ENCODE measurements at places on chromosomes 5 and 9.

GRCh38 chr9:130627896-130628792, 36.2 kb upstream of the PRDM12 start:
- DNase-seq = no peak

DNA sequence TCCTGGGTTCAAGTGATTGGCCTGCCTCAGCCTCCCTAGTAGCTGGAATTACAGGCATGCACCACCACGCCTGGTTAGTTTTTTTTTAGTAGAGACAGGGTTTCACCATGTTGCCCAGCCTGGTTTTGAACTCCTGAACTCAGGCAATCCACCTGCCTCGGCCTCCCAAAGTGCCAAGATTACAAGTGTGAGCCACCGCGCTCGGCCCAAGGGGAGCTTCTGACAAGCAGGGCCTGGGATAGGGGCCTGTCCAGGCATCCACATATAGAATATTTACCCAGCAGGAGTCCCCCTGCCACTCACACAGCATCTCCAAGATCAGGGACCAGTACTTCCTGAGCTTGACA, 10.1 kb downstream of the IRF1 start:
- no peak for DNase-seq

DNA sequence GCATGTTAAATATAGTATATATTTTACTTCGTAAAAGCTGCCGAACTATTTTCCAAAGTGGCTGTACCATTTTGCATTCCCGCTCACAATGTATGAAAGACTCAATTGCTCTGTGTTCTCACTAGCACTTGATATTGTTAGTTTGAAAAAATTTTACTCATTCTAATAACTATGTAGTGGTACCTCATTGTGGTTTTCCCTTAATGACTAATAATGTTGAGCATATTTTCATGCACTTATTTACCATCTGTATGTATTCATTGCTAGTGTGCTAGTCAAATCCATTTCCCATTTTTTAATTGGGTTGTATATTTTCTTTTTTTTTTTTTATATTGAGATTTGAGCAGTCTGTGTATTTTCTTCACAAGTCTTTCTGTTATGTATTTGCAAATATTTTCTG, 58.4 kb downstream of the RANBP17 start:
- no peak for DNase-seq

GRCh38 chr5:23466401-23466912, 41.0 kb upstream of the PRDM9 start:
- no peak for DNase-seq

- no peak for DNase-seq
These were observed 7.6 kb downstream of the RNF38 start for GRCh38 chr9:36392489-36392888.

DNA sequence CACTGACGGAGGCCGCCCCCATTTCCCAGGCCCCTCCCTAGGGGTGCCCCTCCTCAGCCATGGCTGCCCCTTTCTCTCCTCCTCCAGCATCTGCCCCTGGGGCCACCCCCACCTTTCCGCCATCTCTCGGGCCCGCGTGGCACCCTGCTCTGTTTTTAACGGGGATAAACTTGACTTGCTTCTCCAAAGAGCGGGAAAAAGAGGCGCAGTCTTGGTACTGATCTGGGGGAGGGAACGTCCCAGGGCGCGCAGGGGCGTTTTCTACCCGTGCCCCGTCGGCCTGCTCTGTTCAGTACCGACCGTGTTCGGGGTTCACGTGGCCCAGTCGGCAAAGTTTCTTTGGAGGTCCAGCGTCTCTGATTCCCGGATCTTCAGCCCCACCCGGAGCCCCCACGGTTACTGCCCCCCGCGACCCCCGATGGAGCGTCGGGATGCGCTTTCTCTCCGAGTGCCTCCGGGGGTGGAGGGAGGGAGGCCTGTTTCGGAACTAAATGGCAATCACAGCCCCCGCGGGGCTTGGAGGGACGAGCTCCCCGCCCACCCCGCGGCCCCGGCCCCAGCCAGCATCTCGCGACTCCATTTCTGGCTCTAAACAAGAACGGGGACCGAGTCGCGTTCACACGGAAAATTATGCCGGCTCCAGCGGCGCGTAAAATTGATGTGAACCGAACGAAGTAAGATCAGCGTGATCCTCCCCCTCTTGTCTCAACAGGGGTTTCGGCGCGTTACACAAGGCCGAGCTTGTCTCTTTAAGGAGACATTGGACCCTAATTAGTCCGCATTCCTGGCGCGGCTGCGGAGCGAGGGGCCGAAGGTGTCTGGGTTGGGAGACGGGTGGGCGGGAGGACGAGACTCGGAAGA, 1.1 kb upstream of the TLE4 start:
- DNase-seq = peak; percentile 44

DNA sequence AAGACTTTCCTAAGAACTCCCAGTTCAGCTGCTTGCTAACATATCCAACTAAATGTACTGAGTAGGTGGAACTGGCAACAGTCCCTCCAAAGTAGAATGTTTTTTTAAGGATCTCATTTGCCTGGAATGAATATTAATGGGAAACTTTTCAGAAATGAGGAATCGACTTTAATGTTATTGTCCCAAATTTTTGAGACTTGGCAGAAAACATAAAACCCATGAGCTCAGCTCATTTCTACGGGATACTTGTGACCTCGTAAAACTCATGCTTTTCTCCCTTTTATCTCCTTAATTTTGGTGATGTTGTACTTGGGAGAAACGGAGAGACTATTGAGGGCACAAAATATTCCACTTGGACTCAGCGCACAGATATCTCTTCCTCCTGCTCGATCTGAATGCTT, 296.8 kb downstream of the EBF1 start:
- no peak for DNase-seq

DNA sequence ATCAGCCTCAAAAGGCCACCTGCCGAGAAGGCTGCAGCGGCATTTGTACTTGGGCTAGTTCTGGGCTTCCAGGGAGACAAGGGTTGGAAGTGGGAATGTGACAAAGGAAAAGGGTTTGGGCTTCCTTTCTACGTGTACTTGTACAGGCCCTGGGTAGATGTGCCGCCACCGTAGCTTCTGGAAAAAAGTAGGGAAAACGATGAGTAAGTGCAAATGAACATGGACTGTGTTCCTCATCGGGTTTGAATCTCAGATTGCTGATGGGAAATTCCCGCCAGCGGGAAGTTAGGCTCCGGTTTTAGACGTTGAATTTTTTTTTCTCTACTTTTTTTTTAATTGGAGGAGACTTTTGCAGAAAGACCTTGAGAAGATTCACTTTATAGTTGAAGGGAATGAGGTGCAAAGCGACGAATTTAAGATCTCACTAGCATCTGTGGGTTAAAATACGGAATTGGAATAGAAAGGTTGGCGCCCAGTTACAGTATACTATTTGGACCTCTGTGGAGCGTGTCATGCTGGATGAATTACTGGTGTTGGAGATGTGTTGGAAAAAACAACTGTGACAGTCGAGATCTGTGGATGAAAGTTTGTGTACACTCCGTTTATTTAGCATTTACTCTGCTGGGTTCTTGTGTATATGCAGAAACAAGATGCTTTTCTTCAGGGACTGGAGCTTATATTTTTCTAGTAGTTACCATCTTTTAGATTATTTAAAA, 1.2 kb downstream of the G3BP1 start:
- DNase-seq = peak; percentile 28

DNA sequence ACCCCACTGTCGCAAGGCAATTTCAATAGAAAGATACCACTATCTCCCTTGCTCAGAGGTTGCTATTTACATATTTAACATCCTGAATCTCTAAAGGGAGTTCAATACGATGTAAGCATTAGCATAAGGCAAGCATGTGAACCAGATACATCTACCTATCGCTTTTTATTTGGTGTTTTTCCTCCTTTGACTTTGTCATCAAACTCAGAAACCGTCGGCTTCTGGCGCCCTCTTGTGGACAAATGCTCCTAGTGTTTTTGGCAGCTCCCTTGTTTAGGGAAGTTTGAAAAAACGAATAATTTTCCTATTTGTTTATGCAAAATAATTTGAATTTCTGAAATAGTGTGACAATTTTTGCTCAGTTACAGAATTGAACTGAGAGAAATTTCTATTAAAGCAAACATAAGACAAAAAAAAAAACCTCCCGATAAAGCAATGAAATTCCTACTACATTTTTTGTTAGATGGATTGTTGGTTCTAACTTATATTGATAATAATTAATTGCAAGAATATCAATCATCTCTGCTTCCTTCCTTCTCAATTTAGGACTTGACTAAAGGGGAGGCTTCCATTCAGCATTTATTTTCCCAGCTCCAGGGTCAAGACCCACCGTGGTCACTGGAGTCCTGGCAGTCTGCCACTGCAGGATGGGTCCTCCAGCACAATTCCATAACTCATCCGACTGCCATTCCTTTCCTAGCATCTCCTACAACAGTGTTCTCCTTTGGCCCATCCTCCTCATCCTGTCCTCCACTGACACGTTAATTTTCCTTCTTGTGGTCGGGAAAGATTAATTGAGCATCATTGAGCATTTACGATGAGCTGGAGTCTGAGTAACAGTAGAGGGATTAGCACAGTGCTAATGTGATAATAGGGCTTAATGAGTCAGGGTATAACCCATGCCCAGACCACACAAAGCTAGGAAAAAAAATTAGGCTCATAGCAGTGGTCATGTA, 131.8 kb upstream of the CHD1 start:
- DNase-seq = peak; percentile 51

DNA sequence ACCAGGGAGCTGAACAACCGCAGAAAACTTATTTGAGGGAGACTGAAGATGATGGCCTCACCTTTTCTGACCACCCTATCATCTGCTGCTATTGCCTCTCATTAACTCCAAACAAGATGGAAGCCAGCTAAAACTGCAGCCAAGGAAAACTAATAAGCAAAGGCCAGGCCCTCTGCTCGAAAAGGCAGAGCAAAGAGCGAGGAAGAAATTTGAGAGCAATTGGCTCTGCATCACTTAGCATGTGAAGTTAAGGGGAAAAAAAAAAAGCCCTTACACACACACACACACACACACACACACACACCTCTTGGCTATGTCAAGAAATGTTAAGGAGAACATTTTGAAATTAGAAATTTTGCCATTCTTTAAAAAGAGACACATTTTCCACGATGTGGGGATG, 228.1 kb upstream of the CYLC2 start:
- no peak for DNase-seq

DNA sequence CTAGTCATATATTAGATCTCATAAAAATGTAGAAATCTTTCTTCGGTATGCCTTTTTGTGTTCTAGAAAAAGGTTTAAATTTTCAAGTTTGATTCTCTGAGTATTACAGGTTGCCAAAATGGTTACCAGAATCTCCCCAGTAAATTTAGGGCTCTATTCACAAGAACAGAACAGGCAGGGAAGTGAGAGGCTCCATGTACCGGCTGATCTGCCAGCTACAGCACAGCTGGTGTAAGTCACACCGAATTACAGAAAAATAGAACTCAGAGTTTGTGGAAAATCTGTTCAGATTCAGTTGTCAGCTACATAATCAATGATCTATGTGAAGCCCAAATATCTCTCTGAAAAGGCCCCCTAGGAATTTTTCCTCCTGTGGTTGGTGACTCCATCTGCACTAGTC, 10.5 kb downstream of the FAM81B start:
- DNase-seq = no peak

- DNase-seq = no peak
These were observed 19.0 kb downstream of the ABL1 start for GRCh38 chr9:130854092-130854491.

DNA sequence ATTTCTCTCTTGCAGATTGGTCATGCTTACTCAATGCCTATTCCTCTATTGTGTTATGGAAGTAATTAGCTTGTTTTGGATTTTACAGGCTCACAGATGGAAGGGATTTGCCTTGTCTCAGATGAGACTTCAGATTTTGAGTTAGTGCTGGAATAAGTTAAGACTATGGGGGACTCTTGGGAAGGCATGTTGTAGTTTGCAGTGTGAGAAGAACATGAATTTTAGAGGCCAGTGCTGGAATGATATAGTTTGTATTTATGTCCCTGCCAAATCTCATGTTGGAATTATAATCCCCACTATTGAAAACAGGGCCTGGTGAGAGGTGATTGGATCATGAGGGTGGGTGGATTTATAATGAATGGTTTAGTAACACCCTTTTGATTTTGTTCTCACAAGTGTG, 6.1 kb upstream of the TUSC1 start:
- no peak for DNase-seq

DNA sequence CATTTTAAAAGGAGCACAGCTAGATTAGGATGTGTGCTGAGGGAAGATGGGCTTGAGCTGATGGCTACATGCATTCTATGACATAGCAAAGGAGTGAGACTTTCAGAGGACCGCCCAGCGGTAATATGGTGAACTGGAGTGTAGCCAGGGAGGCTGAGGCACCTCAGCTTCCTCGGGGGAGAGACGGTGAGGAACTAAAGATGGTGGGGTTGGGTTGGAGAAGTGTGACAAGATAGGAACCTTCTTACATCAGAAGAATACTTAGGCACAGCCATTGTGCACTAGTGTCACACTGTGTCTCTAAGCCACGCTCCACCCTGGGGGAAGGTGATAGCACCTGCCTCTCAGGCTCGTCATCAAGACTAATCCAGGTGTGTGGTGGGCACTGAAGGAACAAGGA, 118.0 kb upstream of the IRX2 start:
- DNase-seq = no peak

DNA sequence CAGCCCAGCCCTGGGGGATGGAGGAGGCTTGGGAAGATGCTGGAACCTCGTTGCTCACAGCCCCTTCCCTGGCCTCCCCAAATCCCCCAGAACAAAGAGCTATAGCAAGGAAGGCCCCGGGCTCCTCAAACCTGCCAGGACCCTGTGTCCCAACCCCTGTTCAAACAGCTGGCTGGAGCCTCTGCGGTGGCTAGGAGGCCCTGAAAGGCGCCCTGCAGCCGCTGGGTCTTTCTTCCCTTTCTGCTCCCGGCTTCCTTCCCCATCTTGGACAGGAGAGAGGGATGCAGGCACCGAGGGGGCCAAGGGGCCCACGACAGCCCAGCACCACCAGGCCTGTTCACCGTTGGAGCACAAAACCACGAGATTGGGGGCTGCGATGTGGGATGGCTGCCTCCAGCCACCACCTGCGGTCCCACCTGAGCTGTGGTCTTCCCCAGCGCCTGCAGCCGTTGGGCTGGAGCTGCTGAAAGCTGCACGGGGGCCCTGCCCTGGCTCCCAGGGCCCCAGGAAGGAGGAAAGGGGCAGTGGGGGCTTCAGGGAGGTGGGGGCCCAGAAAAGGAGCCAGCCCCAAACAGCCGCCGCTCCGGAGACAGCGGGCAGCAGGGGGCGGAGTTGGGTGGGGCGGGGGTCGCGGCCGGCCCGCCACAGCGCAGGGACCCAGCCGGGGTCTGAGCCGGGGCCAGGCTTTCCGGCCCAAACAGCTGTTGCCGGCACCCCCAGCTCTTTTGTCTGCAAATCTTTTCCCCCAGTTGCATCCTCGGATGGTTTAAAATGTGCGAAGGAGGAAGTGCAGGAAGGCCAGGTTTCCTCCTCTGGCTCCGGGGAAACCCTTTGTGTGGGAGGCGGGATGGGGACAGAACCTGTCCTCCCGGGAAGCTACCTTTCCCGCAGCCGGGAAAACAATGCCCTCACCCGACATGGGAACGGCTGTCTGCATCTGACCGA, 16.1 kb downstream of the NOTCH1 start:
- DNase-seq = no peak

DNA sequence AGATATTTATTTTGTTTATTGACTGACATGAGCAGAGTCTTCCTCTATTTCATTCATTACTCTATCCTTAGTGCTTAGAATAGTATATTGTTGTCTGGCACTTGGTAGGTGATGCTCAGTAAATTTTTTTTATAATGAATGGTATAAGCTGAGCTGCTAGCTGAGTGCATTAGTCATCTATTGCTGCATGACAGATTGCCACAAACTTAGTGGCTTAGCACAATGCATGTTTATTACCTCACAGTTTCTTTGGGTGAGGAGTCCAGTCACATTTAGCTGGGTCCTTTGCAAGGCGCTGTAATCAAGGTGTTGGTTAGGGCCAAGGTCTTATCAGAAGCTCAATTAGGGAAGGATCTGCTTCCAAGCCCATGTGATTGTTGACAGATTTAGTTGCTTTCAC, 23.1 kb downstream of the SMAD5 start:
- no peak for DNase-seq
